ENCODE measurements at places on chromosomes 11 and 22. TPM values are rescaled to one million over a fixed set of nuclear protein-coding genes. Genes with fewer than 3 reads are reported as not detected.

GRCh38 chr11:117384045-117384444 lies 56.4 kb downstream of the CEP164 start:
- no peak for DNase-seq

The ANO9 gene
- 45.6 TPM for total RNA-seq

The OR56A1 gene
- not detected for total RNA-seq

The ASPHD2 gene
- 10.0 TPM for total RNA-seq

- no peak for DNase-seq
Measured at GRCh38 chr22:33288078-33288477, 229.9 kb upstream of the SYN3 start.

DNA sequence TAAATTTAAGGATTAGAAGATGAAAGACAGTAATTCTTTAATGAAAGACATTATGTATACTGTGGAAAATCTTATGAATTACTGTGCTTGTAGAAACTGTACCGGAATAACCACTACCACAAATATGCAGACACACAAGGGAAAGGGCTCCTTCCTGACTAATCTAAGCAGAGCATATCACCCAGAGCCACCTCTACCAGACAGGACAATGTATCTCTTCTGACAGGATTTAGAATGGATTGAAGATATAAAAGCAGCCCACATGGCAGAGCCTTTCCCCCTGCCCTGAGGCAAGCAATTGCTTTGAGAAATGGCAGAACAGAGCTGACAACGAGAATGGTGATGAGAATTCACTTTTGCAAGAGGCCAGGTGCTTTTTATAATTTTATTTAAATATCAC lies 144.1 kb downstream of the NOX4 start:
- no peak for DNase-seq

DNA sequence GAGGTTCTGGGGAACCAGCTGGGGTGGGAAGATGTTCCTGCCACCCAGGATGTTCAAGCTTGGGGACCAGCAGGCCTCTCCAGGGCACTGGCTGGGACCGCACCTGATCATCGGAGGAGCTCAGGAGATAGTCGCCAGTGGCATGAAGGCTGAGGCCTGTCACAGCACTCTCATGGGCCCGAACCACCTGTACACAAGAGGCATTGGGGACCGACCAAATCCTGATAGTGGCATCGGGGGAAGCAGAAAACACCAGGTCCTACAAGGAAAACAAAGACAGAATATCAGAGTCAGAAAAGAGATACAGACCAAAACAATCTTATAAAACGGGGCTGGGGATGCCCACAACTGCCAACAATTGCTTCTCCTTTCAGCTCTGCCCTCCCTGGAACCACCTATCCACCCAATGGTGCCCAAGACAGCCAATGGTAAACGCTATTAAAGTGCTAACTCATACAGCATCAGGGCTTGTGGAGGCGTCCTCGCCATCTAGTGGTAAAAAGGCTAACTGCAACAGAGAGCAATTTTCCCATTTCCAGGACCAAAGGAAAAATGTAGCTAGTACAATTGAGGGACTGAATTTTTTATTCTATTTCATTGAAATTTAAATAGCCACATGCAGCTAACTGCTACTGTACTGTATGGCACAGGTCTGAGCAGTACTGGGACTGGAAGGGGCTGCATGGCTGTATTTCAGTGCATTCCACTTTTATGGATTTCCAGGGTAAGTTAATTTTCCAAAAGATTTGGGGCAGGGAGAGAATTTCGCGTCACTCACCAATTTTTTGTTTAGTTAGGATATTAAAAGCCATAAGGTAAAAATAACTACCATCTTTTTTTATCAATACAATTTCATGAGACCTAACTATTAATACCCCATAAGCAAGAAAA lies 7.1 kb downstream of the PRPF19 start:
- no peak for DNase-seq

DNA sequence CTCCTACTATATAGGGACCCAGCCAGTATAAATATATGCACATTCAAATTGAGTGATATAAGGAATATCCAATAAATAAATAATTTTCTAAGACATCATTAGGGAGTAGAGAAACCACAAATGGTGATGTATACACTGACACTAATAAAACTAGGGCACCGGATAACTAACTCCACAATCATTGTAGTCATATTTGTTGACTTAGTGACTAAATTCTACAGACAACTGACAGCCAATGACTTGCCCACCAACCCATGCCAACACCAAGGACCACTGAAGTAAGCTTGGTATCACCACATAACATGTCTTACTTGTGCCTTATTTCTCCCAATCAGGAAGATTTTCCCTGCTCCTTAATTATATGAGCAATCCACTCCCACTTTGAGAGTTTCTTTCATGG lies 139.6 kb upstream of the TRPC6 start:
- no peak for DNase-seq

GRCh38 chr11:66077927-66078326 lies 7.9 kb downstream of the PACS1 start:
- no peak for DNase-seq

- no peak for DNase-seq
Measured at GRCh38 chr11:14742849-14743559, 99.4 kb downstream of the PDE3B start.

The SCUBE2 gene
- total RNA-seq, result not detected

GRCh38 chr11:71309181-71309580 lies 56.8 kb upstream of the SHANK2 start:
- no peak for DNase-seq

GRCh38 chr11:95913830-95914615 lies 9.9 kb downstream of the MTMR2 start:
- DNase-seq, result no peak

DNA sequence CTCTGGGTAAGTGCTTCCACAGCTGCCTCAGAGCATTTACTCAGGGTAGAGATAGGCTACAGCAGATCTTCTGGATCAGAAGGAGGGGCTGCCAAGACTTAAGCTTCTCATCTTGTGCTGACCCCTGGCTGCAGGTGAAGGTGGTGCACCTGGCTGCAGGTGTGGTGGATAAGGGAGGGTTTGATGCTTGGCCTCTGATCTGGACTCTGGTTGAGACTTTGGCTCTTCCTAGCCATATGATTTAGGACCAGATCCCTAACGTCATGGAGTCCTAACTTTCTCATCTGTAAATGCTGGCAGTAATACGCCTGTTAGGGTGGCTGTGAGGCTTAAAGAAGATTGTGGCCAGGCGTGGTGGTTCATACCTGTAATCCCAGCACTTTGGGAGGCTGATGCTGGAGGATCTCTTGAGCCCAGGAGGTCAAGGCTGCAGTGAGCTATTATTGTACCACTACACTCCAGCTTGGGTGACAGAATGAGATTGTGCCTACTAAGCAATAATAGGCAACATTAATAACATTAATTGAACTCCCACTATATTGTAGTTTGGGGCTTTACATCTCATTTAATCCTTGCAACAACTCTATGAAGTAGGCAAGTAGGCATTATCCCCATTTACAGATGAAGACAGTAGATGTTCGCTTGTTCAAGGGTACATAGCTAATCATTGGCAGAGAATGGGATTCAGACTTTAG lies 10.7 kb downstream of the DTX4 start:
- DNase-seq, result peak; percentile 34

The TSGA10IP gene
- total RNA-seq, result not detected

- no peak for DNase-seq
Measured at GRCh38 chr11:119107538-119108145, 498 bp downstream of the C2CD2L start.

The OR5M3 gene
- total RNA-seq, result not detected

- no peak for DNase-seq
Measured at GRCh38 chr11:10566257-10566957, 2.1 kb downstream of the LYVE1 start.

DNA sequence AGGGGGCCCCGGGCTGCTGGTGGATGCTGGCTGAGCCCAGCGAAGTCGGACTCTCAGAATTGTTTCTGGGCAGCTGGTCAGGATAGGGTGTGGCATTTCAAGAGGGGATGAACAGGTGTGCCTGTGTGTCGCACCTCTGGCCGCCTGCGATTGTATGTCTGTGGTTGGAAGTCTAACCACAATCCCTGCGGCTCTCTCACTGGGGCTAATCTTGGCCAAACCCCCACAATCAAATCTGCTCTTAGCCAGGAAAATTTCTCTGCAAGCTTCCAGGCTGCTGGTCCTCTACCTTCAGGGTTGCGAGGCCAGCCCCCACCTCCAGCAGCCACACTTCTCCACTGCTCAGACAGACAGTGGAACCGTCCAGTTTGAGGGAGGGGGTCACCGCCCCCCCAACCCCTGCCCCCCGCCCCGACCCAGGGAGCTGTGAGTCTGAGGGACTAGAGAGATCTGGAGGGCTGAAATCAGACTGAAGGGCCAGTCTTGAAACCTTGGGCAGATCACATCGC lies 953 bp downstream of the ATG16L2 start:
- no peak for DNase-seq

DNA sequence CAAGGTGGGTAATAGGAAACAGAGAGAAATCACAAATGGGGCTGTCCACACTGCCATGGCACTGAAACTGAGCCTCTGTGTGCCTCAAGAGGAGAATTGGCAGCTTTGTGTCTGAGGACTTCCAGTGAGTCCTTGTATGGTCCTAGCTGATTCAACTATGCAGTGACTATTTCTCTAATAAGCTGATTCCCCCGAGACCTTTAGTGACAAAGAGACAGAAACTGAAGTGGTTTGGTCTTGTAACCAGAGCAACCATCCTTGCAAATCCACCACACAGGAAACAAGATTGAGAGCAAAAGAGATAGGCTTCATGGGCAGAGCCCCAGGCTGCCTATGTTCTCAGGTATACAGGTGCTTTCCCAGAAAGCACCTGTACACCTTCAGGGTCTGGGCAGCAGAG lies 1038.5 kb downstream of the NTM start:
- no peak for DNase-seq

GRCh38 chr11:16880184-16880801 lies 133.9 kb downstream of the PLEKHA7 start:
- no peak for DNase-seq

- no peak for DNase-seq
Measured at GRCh38 chr11:115287266-115287665, 216.9 kb downstream of the CADM1 start.

- DNase-seq, result peak; percentile 81
Measured at GRCh38 chr11:64226507-64227051, 505 bp downstream of the NUDT22 start.

- no peak for DNase-seq
Measured at GRCh38 chr11:32895471-32895870, 2.9 kb downstream of the QSER1 start.
